Activated gamma-delta T cell treated with Interleukin-2 at 50 U/mL for 16 hours (primary cell): ENCODE measurements at places on chromosomes 12 and 14.

DNA sequence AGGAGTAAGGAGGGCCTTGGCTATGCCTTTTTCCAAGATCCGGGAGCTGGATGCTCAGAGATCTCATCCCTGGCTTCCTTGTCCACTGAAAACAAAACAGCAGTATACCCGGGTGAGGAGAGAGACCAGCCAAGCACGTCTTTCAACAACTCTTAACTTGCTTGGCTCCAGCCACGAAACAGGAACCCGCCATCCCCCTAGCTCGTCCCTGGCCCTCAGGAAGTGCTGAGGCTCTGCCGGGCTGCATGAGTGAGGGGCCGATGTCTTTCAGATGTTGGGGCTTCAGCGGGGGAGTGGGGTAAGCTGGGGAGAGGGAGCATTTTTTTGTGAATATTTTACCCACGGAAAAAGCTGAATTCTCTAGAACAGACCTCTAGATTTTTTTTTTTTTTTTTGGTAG, 231.1 kb downstream of the CACNA1C start:
- DNase-seq, result no peak

GRCh38 chr12:119322301-119322723, 12.2 kb upstream of the CCDC60 start:
- DNase-seq, result no peak

DNA sequence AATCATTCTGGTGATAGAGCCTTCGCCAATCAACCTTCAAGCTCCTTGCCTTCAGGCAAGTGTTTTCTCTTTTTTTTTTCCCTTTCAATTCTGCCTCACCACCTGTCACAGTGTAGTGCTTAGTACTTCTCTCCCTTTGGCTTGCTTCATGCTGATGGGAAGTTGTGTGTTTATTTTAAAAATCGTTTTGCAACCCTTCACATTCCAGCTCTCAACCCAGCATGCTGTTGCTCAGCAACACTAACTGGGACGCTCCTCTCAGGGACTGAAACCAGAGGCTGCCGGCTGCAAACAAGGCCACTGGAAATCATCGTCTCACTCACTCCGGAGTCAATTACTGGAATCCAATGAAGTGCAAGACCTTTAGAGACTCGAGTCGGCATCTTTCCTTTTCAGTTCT, 342.7 kb downstream of the PRKD1 start:
- DNase-seq, result no peak

GRCh38 chr12:62860020-62860419, 74.9 kb downstream of the PPM1H start:
- DNase-seq, result no peak

- no peak for DNase-seq
Measured at GRCh38 chr12:120367233-120367923, 1.6 kb downstream of the MSI1 start.

- DNase-seq, result no peak
Measured at GRCh38 chr12:77349689-77350370, 284.5 kb upstream of the E2F7 start.

- DNase-seq, result no peak
Measured at GRCh38 chr14:92719890-92720323, 28.5 kb downstream of the LGMN start.

- peak; percentile 67 for DNase-seq
Measured at GRCh38 chr12:31749024-31749704, 20.3 kb upstream of the AMN1 start.

GRCh38 chr12:25616286-25616685, 63.2 kb upstream of the LMNTD1 start:
- no peak for DNase-seq

DNA sequence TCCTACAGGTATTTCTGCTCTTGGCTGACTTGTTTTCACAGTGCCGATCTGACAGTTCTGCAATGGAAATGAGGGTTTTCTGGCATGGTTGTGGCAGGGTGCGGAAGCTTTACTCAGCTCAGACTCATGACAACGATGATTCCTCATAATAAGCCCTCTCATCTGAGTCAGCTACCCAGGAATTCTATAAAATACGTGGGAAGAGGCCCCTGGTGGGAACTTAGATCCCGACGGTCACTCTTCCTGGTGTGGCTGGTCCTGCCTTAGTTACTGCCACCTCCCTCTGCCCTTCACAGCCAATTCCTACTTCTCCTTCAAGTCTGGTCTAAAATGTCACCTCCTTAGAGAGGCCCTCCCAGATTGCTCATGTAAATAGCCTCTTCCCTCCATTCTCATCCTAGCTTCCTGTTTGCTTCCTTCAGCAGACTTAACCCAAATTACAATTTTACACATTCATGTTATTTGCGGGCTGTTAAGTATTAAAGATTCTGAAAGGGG, 104.2 kb upstream of the MAP1LC3B2 start:
- no peak for DNase-seq
